ENCODE measurements at places on chromosomes 12 and 14.

DNA sequence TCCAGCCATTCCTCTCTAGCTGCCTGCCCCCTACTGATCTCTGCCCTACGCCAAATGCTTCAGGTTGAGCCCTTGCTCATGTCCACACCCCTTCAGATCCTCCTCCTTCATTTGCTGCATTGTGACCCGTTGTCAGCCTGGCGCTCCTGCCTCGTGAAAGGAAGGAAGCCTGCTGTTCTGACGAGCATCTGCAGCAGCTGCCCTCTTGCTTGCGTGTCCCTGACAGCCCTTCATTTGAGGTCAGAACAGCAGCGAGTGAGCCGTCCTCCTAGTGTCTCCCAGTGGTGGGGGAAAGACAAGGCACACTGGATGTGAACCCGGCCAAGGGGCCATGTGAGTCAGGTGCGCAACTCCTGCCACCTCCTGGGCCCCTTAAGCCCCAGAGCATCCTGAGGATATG, 3.0 kb upstream of the PIANP start:
- DNase-seq, result no peak

GRCh38 chr12:14810953-14811483, 3.0 kb downstream of the SMCO3 start:
- peak; percentile 19 for DNase-seq

- no peak for DNase-seq
Measured at GRCh38 chr12:47698055-47698454, 7.8 kb downstream of the RPAP3 start.

GRCh38 chr12:124538194-124539082, 29.0 kb downstream of the NCOR2 start:
- DNase-seq, result peak; percentile 28

GRCh38 chr14:54659365-54659764, 92.4 kb downstream of the SAMD4A start:
- no peak for DNase-seq

DNA sequence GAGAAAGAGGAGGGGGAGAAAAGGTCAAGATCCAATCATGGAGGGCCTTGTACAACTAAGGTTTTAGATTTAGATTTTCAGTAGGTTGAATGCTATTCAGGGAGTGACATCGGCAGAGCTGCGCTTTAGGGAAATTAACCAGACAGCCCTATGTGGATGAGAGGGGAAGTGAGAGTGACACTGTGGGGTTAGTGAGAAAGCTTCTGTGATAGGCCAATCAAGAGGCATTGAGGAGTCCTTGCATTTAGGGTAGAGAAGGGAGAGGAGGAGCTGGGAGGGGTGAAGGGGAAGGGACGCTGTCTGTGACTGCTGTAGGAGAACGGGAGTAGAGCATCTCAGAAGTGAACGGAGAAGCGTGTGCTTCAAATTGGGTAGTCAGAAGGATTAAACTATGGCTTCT, 3.4 kb downstream of the HSD17B6 start:
- no peak for DNase-seq

DNA sequence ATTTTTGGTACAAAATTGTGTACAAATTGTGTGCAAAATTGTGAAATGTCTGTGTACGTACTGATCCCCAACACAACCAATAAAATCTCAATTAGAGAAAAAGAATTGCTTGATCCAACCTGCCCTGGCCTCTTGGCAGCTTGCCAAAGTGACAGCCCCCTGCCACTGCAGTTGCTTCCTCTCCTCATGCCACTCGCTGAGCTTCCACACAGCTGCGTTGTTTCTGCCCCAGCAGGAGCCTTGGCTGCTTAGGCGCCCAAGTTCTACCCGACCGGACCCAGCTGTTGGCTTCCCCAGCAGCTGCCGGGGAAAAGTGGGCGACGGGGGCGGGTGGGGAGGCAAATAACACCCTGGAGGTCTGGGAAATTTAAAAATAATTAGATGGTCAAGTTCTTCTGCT, 171.8 kb upstream of the ATF7IP start:
- DNase-seq, result no peak

DNA sequence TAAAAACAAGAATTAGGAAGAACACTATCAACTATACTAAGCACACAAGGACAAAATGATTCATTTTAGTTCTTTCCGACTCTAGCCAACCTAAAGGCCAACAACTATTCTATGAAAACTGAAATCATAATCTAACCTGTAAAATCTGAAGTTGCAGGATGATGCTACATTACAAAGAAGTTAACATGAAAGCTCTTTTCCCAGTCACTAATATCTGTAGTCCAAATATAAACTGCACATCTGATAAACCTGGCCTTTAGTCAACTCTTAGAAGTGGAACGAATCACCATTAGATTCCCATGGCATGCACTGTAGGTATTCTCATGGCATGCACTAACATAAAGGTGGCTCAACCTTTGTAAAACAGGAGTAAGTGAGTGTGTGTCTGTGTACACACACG, 41.7 kb downstream of the BLTP3B start:
- DNase-seq, result no peak

DNA sequence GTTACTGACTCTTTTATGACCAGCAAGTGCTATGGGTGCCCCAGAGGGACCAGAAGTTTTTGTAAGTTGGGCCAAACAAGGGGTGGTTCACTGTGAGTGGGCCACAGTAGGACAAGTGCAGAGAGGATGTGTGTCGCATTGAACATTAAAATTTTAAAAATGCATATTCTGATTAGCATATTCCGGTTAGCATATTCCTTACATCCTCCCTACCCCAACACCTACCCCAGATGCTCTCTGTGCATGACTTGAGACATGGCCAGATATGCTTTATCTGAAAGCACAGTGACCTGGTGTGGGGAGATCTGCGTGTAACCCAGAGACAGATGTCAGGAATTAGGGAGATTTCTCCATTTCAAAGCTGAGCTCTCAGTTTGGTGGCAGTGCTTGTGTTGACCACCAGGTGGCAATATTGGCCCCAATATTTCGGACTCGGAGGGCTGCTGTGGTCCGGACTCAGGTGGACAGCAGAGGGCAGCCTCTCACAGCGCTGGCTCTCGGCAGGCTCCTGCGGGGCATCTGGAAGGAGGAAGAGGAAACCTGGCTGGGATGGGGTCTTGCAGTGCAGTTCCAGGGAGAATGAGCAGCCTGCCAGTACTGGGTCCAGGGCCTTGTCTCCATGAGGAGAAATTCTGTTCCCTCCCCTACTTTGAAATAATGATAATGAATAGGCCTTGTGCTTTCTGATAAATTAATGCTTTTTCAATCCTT, 1.6 kb upstream of the CEBPE start:
- peak; percentile 77 for DNase-seq

- no peak for DNase-seq
Measured at GRCh38 chr12:49489720-49490119, 49.1 kb upstream of the KCNH3 start.

DNA sequence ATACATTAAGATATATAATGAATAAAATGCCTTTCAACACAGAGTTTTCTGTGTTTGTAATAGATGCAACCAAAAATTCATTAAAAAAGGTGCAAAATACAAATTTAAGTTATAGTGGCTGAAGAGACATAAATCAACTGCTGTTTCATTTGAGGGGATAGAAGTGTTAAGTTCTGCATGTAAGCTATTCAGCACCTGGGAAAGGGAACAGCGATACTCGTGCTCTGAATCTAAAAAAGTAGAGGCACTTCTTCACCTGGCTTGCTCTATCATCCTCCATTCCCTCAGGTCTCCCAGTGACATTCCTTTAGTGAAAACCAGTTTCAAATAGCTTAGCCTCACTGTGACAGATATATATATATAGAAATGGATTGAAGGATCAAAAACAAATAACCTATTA, 222.6 kb downstream of the ACSS3 start:
- no peak for DNase-seq

DNA sequence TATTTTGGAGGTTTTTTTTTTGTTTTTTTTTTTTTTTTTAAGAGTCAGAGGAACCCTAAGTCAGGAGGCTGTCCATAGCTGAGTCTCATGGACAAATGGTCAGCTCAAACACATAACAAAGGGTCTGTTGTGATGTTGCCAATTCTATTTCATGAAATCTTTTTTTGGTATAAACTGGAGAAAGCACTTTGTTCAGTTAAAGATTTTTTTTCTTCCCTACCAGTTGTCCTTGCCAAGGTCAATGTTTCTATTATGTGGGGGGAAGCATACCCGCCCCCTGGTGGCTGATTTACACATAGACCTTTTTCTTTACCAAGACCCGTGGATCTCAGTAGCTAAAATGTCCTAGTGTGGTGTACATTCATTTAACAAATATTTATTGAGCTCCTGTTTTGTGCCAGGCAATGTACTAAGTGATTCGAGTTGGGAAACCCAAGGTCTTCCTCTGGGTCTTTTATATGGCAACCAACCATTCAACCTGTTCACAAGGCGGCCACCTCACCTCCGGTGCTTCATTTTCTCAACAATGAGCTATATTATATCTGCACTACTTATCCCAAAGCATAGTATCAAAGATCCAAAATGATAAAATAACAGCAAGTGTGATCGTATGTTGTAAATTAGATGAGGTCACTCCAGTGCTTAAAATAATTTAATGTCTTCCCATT, 214.5 kb downstream of the PAH start:
- peak; percentile 3 for DNase-seq

- DNase-seq, result no peak
Measured at GRCh38 chr14:97021001-97021400, 223.8 kb downstream of the VRK1 start.

DNA sequence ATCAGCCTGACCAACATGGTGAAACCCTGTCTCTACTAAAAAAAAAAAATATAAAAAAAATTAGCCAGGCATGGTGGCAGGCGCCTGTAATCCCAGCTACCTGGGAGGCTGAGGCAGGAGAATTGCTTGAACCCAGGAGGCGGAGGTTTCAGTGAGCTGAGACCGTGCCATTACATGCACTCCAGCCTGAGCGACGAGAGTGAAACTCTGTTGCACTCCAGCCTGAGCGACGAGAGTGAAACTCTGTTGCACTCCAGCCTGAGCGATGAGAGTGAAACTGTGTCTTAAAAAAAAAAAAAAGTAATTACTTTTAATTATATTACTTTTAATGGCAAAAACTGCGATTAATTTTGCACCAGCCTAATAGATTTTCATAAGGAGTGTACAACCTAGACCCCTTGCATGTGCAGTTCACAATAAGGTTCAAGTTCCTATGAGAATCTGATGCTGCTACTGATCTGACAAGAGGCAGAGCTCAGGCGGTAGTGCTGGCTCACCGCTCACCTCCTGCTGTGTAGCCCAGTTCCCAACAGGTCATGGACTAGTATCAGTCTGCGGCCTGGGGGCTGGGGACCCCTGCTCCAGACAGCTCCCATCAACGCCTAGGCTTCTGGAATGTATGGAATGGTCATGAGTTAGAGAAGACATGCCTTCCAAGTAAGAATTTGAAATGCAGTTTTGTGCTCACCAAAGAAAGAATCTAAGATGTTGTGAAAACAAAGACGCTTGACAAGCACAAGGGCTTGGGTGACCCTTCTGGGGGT, 10.1 kb downstream of the LTB4R start:
- DNase-seq, result no peak

GRCh38 chr14:23164250-23164649, 19.2 kb downstream of the SLC7A8 start:
- DNase-seq, result no peak

- DNase-seq, result no peak
Measured at GRCh38 chr14:106823552-106823951, 1297.2 kb downstream of the TMEM121 start.

DNA sequence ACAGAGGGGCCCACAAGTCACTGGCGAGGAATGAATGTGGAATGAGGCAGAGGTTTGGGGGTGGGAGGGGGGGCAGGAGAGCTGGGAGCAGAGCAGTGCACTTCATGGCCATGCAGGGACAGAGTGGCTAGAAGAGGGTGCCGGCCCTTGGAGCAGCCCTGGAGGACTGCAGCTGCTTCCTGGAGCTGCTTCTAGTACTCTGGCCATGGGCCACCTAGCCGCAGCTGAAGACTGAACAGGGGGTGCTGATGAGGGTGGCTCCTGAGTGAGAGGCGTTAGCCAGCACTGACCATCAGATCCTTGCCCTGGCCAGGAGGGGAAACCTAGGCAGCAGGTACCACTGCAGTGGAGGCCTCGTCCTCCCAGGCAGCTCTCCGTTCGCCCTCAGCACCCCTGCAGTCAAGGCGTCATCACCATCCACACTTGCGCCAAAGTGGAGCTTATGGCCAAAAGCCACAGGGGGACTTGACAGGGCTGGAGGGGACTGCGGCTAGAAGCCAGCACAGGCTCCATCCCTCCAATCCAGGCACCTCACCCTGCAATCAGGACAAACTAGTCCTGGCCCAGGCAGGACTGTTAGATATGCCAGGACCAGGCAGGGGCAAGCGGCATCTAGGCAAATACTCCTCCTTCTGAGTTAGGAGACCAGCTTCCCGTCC, 16.4 kb downstream of the OTUB2 start:
- no peak for DNase-seq

- DNase-seq, result no peak
Measured at GRCh38 chr12:79527473-79527872, 163.3 kb downstream of the PAWR start.

DNA sequence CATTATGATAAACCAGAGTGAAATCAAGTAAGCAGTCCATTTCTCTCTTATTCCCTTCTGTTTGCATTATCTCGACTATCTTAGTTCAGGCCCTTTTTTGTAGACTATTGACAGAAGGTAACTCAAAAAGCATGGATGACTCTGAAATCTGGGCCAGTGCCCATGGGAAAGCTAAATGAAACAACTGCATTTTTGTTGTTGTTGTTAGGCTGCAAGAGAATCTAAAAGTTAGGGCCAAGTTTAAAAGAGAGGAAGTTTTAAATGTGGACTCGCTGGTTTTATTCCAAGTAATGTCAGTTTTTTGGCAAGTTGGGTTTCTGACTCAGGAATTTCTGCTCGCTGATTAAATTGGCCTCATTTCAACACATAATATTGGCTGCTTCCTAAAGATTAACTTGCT, 201.1 kb downstream of the PIK3C2G start:
- no peak for DNase-seq

DNA sequence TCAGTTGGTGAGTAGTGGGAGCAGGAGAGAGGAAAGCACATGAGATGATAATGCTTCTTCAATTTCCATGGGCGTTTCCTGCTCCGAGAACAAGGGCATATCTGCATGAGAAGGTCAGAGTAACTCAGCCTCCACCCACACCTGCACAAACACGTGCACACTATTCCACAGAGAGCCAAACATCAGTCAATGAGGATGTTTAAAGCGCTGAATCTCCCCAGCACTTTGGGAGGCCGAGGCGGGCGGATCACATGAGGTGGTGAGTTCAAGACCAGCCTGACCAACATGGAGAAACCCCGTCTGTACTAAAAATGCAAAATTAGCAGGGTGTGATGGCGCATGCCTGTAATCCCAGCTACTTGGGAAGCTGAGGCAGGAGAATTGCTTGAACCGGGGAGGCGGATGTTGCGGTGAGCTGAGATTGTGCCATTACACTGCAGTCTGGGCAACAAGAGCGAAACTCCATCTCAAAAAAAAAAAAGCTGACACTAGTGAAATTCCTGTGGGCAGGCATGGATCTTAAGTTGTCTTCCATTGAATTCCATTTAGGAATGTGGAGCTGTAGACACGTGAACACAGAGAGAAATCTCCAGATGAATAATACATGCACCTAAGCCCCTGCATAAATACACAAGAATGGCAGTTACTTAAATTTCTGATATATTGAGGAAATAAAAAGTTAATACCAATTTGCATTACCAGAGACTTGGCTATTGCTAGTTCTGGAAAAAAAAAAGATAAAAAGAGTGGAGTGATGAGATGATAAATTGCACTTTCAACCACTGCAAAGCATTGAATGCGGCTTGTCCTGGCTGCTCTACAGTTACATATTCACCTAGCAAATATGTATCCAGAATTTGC, 1097.4 kb upstream of the TMEM132C start:
- no peak for DNase-seq

- no peak for DNase-seq
Measured at GRCh38 chr12:62730649-62731048, 204.3 kb downstream of the PPM1H start.
